Dorsolateral prefrontal cortex (tissue), 122 donors: ENCODE measurements at places on chromosomes 1 and 21.

DNA sequence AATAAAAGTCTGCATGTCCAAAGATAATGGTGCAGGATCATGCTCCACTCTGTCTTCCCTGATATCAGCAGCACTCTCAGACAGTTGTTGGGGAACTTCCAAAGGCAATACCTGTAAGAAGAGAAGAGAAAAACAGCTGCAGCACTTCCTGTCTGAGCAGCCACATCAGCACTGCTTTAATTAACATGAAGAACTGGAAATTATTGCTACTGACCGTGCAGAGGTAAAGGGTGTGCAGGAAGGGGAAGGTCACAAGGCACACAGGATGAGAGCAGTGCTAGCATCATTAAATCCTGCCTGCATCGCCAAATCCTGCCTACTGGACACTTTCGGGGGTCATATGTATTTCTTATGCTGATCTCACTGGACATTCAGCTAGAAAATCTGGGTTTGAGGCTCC lies 379.0 kb downstream of the LMX1A start:
- DNase-seq: no peak

DNA sequence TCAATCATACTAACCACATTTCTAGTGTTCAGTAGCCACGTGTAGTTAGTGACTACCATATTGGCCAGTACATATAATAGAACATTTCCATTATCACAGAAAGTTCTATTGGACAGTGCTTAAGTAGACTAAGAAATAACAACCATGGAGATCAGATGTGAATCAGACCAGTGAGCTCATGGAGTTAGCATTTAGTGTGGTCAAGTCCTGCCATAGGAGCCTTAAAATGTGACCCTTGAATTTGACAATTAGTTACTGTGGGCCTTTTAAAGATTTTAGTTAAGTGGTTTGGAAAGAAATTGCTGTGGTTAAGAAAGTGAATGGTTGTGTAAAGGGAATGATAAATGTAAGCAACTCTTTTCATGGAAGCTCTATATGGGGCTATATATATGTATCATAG lies 123.4 kb downstream of the POU2F1 start:
- DNase-seq: no peak

DNA sequence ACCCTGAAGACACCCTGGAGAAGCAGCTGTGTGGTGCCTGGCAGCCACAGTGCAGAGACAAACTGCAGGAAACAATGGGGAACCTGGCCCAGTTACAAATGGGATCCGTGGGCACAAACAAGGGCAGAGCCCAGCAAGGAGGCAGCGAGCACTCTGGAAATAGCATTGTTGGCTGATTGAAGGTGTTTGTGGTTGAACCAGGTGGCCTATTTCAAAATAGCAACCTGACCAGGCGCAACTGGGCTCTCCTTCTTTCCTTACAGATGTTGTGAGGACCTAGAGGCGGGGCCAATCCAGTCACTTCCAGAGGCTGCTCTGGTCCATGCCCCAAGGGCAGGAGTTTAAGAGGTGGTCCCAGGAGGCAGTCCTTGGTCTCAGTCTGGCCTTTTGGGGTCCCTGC lies 21.7 kb upstream of the ZBTB21 start:
- no peak for DNase-seq

- no peak for DNase-seq
Observed at GRCh38 chr1:41333146-41333784, 28.0 kb upstream of the FOXO6 start.
